Hindlimb muscle (tissue), 1 donor: ENCODE measurements at places on chromosomes 2 and 18.

- peak; percentile 92 for DNase-seq
These were observed at the start of gene CCDC93 for GRCh38 chr2:118013724-118014491. Gene CCDC93 (minus strand): TSS chr2:118014070. CDS start chr2:118013995, 75 bp downstream.

GRCh38 chr2:61811821-61812220 is 42.0 kb downstream of the FAM161A start:
- no peak for DNase-seq

GRCh38 chr2:192070099-192070498 is 124.6 kb downstream of the TMEFF2 start:
- DNase-seq: no peak

DNA sequence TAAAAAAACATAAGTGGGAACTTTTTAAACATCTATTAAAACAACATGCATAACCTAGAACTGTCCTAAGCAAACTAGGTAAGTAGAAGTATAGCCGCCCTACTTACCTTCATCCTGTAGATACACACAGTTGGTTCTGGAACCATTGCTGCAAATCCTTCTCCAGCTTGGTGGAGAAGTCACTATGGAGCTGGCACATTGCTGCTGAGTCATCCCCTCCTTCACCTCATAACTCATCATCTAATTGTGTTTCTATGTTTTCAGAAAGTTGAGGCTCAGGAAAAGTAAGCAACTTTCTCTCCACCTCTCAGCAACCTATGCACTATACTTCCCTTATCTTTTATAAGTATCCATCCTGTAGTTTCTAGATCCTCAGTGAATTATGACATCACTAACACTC is 269.8 kb upstream of the MMADHC start:
- DNase-seq: no peak

DNA sequence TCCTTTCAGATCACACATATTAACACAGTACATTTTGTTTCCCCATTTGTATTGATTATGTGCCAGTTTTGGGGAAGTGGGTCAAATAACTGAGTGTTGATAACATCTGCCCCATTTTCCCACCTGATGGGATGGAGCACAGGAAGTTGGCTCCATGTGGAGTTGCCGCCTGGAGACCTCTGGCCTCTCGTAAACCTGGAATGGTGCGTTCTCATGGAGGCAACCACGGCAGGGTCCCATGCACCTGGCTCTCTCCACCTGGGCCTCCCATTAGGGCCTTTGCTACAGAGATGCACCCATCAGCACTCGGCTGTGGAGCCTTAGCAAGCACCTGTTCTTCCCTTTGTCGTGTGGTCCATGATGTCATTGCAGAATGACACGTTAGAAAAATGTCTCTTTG is 130.6 kb downstream of the MBP start:
- DNase-seq: no peak

GRCh38 chr2:62738981-62739936 is 33.7 kb downstream of the EHBP1 start:
- no peak for DNase-seq

DNA sequence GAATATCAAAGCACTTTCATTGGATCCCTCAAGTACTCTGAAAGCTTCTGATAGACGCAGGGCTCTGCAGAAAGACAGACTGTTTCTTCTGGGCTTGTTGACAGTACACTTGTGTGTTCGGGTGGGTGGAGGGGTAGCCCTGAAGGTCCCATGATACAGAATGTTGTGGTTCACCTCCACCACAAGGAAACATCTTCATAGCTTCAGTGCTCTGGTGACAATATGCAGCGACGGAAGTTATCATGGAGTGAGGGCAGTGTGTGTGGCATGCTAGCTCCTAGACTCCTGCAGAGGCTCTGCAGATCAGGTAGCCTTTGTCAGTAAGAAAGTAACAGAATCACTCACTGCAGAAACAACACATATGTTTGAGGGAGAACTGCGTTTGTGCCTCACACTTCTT is 90.7 kb downstream of the MEIS1 start:
- DNase-seq: no peak

DNA sequence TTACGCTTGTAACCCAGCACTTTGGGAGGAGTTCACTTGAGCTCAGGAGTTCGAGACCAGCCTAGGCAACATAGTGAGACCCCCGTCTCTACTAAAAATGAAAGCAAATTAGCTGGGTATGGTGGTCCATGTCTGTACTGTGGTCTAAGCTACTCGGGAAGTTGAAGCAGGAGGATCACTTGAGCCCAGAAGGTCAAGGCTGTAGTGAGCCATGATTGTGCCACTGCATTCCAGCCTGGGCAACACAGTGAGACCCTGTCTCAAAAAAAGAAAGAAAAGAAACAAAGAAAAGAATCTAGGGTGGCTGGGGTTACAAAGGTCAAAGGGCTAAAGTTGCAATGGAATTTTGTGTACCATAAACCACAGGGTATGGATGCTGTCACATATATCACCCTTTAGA is 41.3 kb downstream of the KIF3C start:
- DNase-seq: no peak

DNA sequence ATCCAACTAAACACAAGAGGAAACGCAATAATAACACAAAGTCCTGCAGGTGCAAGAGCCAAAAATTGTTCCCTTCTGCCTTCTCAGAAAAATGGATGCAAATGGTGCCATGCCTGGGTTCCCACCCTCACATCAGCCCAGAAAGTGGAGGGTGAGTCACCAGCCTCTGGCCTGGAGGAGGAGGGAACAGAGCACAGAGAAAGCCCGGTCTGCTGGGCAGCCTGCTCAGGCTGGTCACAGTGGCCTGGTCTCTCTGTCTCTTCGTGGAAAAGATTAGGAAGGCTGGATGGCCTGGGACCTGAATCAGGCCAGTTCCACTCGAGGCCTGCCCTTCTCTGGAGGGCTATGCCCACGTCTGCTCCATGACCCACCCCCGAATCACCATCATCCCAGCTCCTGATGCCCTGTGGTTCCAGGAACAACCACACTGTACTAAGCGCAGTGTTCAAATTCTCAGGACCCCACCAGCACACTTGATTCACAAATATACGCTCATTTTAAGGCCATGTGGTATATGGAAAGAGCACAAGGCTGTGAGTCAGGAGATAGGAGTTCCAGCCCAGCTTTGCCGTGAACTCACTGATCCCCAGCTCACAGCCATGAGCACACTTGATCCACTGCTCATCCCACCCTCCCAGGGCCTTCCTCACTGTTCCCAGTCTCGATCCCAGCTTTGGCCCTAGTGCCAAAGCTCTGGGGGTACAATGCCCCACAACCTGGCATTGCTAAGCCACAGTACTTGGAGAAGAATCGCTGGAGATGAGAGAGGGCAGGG is 82.1 kb downstream of the ZBTB7C start:
- DNase-seq: no peak

- DNase-seq: peak; percentile 53
These were observed 52.9 kb downstream of the NR4A2 start for GRCh38 chr2:156279446-156280150.

- DNase-seq: no peak
These were observed 4.2 kb upstream of the IWS1 start for GRCh38 chr2:127530245-127531140.

- no peak for DNase-seq
These were observed 78.6 kb downstream of the ANKRD44 start for GRCh38 chr2:197232010-197232409.

- DNase-seq: no peak
These were observed 537.4 kb upstream of the VRK2 start for GRCh38 chr2:57509189-57509588.

DNA sequence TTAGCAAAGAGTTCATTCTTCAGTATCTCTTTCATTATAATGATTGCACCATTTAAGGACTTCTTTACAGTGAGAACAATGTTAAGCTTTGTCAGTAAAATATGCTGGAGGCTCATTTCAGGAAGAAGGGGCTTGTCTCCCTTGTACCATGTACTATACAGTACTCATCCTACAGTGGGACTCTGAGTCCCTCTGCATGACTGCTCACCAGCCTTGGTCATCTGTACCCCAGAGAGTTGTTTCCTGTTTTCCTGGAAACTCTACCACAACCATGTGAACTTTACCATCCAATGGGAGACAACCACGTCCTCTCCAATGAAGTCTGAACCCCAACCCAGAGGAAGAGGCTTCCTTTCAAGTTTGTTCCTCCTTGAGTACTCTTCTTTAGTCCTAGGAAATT is 1171.1 kb upstream of the CRIM1 start:
- no peak for DNase-seq

DNA sequence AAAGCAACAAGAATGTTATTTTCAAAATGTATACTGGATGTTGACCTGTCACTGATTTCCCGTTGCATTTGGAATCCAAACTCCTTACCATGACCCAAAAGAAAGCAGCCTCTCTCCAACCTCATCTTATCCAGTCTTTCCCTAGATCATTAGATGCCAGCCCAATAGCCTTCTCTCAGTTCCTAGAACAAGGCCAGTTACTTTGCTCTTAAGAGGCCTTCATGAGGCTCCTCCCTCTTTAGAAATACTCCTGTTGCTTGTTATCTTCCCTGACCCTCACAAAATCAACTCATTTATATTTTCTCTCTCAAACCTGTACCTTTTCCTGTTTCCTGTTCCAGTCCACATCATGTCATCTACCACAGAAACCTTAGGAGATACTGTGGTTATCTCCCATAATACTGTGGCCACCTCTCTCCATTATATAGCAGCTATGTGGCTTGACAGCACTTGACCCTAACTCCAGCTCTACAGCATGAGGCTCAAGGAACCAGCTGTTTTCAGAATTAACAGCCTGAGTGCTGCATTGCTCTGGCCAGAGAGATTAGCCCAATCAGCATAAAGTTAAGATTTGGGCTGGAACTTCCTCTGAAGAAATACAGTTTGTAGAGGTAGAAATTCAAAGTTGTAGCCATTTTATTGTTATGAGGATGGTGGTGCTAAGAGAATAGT is 22.8 kb downstream of the SRBD1 start:
- no peak for DNase-seq

- peak; percentile 80 for DNase-seq
These were observed 34.9 kb downstream of the CAVIN2 start for GRCh38 chr2:191811807-191812602.

DNA sequence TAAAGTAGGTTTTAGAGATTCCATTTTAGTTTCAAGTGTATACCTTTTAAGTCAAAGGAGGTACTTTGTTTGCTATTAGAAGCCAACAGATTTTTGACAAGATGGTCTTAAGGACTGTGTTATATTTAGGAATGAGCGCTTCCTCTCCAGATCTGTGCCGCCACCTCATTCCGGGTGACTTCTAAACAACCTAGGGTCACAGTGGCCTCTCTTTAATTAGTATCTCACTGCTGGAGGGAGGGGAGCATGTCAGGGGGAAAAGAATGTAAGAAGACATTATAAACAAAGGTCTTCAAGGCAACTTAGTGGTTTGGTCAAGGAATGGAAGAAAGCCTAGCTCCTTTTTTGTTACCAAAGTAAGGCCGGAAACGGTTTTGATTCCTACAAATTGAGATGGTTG is 67.0 kb downstream of the RBMS1 start:
- no peak for DNase-seq

GRCh38 chr2:169303579-169304305 is 58.6 kb downstream of the LRP2 start:
- DNase-seq: no peak

- no peak for DNase-seq
These were observed 198.0 kb downstream of the NBAS start for GRCh38 chr2:15363142-15363541.

DNA sequence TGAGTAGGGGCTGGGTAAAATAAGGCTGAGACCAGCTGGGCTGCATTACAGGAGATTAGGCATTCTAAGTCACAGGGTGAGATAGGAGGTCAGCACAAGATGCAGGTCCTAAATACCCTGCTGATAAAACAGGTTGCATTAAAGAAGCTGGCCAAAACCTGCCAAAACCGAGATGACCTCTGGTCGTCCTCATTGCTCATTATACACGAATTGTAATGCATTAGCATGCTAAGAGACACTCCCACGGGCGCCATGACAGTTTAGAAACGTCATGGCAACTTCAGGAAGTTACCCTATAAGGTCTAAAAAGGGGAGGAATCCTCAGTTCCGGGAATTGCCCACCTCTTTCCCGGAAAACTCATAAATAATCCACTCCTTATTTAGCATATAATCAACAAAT is 132.2 kb downstream of the ARL4C start:
- DNase-seq: no peak

DNA sequence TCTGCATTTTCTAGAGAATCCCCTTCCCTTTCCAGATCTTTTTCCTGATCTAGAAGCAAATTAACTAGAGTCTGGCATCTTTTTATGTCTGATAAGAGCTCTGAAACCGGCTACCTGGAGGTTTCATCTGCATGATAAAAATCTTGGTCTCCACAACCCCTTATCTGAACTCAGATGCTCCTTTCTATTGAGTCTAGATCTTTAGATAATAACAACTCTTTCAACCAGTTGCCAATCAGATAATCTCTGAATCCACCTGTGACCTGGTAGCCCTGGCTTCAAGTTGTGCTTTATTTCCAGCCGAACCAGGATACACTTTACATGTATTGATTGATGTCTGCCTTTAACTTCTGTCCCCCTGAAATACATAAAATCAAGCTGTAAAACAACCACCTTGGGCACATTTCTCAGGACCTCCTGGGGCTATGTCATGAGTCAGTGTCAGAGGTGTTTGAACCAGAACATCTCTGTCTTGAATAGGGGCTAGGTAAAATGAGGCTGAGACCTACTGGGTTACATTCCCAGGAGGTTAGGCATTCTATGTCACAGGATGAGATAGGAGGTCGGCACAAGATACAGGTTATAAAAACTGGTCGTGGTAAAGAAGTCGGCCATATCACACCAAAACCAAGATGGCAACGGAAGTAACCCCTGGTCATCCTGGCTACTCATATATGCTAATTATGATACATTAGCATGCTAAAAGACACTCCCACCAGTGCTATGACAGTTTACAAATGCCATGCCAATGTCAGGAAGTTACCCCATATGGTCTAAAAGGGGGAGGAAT is 20.8 kb downstream of the RALBP1 start:
- DNase-seq: no peak

- no peak for DNase-seq
These were observed 9.4 kb upstream of the PSD4 start for GRCh38 chr2:113164215-113164929.
